ENCODE measurements at places on chromosomes 5 and 9.

DNA sequence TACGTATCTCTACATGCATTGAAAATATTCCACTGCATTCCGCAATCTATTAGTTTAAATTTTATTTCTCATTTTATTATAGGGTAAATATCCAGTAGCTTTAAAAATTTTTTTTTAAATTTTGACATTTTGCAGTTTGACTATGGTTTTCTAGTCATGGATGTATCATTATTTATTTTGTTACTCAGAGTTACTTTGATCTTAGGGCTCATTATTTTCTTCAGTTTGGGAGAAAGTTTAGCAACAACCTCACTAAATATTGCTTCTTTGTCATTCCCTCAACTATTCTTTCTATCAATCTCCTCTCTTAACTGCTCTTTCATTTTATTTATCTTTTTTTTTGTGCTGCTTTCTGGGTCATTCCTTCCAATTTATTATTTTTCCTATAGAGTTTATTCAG, 100.5 kb upstream of the SLCO6A1 start:
- no peak for DNase-seq

DNA sequence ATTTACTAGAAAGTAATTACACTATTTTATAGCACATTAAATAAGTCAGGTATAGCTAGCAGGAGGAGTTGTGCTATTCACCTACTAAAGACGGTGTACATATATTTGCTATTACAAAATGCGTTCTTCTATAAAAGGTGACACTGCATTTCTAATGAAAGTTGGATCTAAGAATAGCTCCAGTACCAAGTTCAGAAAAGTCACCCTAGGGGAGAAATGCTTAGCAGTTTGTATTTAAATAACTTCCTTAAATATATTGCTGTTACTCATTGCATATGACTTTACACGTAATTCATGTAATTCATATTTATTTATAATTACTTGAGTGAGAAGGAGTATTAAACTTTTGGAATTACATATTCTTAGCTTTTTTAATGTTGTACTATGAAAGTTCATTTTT, 7.0 kb upstream of the SUB1 start:
- DNase-seq, result no peak

DNA sequence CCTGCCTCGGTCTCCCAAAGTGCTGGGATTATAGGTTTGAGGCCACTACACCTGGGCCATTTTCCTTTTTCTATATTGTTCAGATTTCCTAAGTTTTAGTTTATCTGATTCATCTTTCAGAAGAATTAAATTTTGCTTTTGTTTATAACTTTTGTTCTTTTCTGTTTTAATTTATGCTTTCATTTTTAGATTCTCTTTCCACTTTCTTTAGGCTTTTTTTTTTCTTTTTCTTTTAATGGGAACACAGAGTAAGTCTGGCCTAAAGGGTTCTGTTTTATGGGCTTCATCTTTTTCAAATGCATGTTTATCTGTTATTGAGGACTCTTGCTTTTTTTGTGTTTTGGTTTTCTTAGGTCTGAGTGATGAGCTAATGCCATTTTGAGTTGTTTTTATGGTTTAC, 42.1 kb downstream of the SNX30 start:
- no peak for DNase-seq

GRCh38 chr5:143217065-143217803, 186.3 kb downstream of the NR3C1 start:
- DNase-seq, result peak; percentile 23

DNA sequence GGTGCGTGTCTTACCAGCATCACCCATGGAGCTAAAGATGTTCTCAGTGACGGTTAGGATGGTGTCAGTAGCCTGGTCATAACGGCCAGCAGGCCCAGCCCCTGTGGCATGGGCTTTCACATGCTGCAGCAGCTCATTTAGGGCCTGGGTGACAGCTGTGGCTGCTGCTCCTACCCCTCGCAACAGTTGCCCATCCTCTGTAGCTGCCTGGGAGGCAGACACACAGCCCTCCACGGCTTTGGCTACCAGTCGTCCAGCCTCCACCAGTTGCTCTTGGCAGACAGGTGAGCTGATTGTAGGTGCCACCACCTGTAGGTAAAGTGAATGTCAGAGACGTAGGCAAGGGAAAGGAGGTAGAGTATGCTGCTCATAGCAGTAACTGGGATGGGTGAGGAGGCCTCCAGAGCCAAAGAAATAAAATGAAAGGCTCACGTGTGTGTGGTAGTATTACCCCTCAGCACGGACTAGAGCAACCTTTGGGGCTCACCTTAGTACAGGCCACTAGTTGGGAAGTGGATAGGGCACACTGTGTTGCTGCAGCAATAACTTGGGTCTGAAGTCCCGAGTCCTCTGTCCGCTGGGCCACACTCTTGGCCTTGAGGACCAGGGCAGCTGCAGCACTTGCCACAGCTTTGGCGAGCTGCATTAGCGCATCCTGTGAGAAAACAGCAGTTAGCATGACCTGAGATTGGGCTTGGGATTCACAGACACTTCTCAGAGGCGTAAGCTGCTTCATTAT, 14.7 kb downstream of the TLN1 start:
- DNase-seq, result no peak

DNA sequence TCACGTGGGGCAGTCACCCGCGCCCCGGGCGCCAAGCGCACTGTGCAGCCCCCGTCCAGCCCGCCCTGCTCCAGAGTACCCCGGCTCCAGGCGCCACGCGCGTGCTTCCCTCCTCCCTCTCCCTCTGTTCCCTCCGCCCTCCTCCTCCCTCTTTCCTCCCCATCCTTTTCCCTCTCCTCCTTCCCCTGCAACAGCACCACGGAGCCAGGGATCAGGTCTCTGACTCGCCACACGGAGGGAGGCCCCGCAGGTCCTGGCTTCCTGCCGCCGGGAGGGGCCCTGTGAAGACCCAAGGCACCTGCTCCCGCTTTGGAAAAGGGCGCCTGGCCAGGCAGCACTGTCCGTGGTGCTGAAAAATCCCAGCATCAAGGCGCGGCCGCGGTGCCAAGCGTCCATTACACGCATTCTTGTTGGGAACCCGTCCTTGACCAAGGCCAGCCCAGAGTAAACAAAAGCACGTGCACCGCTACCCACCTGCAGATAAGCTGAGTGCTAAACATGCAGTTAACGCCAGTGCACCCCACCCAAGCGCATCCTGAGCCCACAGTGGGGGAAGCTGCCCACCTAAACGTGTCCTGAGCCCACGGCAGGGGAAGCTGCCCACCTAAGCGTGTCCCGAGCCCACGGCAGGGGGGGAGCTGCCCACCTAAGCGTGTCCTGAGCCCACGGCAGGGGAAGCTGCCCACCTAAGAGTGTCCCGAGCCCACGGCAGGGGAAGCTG, 21.7 kb downstream of the SLC6A18 start:
- peak; percentile 77 for DNase-seq

GRCh38 chr5:57986761-57987341, 473.0 kb downstream of the PLK2 start:
- DNase-seq, result peak; percentile 65

GRCh38 chr9:110874963-110875674, 163.2 kb downstream of the LPAR1 start:
- DNase-seq, result peak; percentile 74

DNA sequence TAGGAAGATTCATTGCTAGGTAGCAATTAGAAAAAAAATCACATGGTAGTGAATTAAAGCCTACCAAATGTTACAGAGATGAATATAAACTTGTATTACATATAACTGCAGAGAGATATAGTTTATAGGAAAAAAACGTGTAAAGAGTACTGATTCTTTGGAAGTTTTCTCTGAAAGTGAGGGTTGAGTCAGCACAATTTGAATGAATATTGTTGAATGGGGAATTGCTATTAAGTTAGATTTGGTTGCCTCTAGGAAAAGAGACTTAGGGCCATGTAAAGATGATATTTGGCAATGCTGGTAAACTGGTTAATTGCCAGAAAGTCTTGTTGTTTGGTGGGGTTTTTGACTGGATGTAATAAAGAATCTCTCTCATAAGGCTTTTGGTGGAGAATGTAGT, 37.2 kb upstream of the TAL2 start:
- DNase-seq, result no peak

DNA sequence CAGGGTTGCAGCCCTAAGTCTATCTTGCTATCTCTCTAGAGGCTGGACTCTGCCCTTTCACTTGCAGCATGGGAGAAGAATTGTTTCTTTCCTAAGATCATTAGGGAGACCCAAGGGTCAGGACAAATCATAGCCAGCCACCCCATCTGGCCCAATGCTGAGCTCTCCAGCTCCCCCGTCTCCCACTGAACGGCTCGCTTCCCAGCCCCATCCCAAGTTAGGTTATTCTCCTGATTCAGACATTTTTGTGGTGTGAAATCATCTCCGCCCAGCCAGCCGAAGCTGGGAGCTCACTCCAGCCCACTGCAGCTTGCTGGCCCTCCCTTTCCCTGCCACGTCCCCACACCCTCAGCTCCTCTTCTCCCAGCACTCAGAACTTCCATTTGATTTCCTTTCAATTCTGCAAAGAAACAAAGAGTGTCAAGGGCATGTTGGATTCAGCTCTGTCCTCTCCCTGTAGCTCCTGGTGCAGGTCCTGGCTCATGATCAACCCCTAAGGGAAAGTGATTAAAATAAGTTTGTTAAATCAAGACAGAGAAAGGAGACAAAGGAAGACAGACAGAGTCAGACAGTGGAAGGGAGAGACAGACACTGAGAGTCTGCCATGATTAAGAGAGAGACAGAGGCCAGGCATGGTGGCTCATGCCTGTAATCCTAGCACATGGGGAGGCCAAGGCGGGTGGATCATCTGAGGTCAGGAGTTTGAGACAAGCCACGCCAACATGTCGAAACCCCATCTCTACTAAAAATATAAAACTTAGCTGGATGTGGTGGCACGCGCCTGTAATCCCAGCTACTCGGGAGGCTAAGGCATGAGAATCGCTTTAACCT, 12.6 kb upstream of the SPARC start:
- peak; percentile 98 for DNase-seq

DNA sequence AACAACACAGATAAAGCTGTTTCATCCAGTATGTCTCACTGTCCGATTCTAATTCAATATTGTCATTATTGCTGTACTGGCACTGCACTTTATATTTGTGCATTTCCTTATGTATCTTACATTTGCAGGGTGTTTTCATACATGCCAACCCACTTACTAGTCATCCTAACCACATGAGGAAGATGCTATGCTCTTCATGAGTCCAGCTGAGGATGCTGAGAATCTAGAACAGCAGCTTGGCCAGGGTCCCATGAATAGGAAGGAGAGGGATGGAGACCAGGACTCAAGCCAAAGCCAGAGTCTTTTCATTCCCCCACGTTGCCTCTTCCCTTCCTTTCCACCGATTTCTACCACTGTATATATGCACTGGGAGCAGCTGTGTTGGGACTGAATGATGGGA, 292.8 kb upstream of the KLF4 start:
- no peak for DNase-seq

GRCh38 chr5:95770830-95771708, 39.9 kb downstream of the RHOBTB3 start:
- no peak for DNase-seq

DNA sequence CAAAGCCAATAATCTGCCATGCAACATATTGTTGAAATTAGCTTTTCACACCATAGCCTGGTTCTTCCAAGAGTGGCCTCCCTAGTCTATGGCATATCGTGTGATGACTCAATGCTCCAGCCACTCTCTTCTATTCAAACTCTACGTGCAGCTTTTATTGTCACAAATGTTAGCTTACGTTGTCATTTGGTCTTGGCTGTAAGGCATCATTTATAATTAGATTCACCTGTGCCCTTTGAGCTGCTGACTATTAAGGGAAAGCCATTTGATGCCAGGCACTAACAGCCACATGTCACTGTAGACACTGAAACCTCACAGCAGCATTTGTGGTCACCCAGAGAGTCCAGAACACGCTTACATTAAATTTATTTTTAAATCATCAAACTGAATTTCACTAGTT, 66.8 kb downstream of the APBA1 start:
- no peak for DNase-seq

- DNase-seq, result no peak
These were observed 750.9 kb downstream of the MAT2B start for GRCh38 chr5:164256351-164256750.

DNA sequence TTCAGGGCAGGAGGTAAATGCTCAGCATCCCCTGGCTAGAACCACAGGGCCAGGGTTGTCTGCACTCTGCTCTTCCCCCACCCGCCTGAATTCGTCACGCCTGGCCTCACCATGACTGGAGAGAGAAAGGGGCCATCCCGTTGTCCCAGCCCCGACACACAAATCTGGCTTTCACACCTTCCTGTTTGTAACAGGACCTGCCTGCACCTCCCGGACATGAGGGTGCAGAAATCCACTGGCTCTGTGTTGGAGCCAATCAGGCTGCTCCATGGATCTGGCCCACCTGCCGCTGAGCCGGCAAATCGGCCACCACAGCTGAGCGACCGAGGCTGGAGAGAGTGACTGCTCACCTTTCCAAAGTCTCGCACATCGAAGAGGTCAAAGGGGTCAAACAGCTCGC, 53.4 kb downstream of the VAV2 start:
- no peak for DNase-seq

GRCh38 chr5:111859031-111859430, 102.0 kb upstream of the NREP start:
- DNase-seq, result no peak

Data from mesendoderm (in vitro differentiated cells).